ENCODE measurements at places on chromosomes 16 and 17.

DNA sequence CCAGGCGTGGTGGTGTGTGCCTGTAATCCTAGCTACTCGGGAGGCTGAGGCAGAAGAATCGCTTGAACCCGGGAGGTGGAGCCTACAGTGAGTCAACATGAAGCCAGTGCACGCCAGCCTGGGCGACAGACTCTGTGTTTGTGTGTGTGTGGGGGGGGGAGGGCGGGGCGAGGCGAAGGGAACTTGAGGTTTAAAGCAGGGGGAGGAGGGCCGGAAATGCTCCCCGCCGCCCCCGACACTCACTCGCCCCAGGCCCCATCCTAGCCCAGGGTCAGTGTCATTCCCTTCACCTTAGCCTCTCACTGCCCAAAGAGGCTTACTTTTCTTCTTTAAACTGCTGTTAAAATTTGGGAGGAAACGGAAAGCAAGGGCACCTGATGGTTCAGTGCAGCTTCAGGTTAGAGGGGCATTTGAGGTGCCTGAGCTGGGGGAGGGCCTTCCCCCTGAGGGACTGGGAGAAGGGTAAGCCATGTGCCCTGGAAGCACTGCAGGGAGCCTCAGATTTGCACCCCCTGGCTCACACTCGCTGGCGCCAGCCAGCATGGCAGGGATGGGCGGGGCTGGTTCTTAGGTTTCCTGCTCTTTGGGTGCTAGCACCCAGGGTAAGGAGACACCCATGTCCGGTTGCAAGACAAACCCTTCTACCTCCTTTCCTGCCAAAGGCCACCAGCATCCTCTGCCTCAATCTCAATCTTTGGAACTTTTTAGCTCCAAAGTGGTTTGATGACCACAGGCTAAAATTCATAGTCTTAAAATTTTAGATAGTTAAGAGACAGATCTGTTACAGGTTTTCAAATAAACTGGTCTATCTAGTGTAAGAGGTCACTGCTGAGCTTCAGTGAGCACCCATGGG, 2.2 kb upstream of the LIMD2 start:
- peak; percentile 87 for DNase-seq

- no peak for DNase-seq
Observed at GRCh38 chr17:29982991-29983653, 41.7 kb downstream of the EFCAB5 start.

GRCh38 chr16:89090669-89091426, 2.8 kb upstream of the ACSF3 start:
- DNase-seq = no peak

GRCh38 chr17:8468980-8469379, 33.3 kb downstream of the NDEL1 start:
- DNase-seq = no peak

DNA sequence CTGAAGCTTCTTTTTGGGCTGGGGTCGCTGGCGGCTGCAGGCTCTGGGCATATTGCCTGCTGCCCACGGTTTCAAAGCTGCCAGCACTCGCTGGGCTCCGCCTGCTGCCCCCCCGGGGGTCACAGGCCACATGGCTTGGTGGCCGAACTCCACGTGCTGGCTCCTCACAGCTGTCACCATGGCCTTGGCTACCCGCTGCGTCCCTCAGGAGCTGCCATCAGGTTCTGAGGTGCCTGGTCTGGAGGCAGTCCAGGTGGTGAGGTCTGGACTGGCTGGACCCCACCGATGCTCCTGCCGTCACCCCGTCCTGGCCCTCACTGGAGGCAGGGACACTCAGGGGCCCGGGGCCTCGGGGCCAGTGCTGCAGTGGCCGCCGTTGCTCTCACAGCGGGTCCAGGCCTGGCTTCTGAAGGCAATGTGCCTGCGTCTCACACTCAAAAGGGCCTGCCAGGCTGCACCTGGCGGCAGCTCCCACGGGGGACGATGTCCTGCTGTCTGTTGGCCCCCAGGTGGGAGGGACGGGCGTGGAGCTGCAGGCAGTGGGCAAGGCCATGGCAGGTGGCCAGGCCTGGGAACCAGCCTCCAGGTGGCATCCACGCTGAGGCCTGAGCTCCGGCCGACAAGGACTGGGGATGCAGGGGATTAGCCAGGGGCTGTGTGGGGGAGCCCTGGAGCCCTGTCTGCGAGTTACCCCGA, 13.3 kb downstream of the CAPN15 start:
- DNase-seq = no peak

DNA sequence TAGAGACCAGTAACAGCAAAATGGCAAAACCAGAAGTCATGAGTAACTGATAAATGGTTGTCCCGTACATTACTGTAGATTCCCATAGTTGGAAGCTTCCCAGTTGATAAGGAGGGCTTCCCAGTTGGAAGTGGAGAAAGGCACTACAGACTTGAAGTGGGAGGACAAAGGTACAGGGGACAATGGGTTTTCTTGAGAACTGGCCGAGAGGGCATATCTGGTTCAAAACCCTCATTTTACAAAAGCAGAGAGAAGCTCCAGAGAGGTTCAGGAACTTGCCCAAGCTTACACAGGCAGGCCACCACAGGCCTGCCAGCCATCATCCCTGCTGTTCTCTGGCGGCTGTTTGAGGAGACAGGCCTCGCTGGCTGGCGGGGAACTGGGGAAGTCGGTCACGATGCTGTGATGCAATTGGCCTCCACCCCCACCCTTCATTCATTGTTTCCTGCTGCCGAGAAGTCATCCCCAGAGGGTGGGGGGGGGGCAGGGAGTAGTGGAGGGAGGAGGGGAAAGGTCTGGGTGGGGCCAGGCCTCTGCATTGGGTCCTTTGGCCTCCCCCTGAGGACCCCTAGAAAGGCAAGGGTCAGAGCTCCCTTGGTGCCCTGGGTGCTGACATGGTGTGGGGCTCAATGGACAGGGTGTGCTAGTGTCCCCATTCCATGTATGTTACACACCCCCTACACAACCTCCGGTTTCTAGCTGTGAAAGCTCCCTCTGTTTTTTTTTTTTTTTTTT, 3.0 kb downstream of the UBALD2 start:
- peak; percentile 87 for DNase-seq

- DNase-seq = no peak
Observed at GRCh38 chr17:41534899-41535546, 6.9 kb upstream of the KRT19 start.

GRCh38 chr16:87684106-87684677, 81.6 kb downstream of the KLHDC4 start:
- DNase-seq = no peak

DNA sequence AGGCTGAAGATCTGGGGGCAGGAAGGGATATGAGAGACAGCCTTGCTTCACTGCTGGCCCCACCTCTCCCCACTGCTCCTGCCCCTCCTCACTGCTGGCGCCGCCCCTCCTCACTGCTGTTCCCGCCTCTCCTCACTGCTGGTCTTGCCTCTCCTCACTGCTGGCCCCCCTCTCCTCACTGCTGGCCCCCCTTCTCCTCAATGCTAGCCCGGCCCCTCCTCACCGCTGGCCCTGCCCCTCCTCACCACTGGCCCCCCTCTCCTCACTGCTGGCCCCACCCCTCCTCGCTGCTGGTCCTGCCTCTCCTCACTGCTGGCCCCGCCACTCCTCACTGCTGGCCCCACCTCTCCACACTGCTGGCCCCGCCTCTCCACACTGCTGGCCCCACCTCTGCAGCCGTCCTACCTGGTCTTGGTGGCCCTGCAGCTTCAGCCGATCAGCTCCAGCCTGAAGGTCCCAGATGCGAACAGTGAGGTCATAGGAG, 9.5 kb upstream of the PAM16 start:
- no peak for DNase-seq

DNA sequence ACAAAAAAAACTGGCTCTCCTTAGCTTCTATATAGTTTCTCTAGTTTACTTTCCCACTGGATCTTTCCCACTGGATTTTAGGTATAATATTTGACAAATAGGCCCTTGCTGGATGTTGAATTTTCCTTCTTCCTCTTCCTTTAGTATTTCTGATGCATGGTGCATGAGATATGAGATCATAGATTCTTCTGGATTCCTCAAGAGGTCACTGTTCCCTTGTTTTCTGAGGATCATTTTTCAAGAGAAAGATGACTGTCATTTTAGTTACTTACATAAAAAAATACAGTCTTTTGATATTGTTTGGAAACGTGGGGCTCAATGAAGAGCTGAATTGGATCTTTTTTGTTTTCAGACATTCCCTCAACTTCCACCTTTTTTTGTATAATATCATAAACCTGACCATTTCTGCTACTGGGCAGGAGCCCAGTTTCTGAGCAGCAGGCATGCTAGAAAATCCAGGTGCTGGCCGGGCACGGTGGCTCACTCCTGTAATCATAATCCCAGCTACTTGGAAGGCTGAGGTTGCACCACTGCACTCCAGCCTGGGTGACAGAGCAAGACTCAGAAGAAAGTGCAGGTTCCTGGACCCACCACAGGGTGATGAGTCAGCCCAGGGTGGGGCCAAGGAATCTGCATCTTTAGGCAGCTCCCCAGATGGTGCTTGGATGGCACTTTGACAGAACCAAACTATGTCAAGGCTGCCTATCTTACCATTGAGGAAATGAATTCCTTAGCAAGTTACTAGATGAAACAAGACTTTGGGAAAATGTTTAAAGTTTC, 70.3 kb downstream of the SDR42E1 start:
- DNase-seq = no peak

DNA sequence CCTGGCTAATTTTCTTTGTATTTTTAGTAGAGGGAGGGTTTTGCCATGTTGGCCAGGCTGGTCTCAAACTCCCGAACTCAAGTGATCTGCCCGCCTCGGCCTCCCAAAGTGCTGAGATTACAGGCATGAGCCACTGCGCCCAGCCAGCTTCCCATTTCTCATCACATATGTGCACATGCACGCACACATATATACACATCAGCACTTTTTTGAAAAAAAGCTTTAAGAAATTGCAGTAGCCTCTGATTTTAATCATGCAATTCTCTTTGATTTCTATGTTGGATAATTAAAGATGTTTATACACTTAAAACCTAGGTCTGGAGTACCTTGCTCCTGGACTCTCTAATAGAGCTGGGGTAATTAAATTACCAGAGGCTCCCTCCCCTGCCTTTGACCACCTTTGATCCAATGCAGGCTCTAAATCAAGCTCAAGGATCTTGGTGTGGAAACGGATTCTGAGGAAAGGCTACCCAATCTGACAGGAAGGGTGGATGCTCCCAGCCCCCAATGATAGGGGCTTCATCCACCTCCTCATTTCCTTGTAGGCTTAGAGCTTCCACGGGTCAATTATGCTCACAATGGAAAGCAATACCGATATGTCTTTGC, 29.7 kb upstream of the GAN start:
- no peak for DNase-seq

DNA sequence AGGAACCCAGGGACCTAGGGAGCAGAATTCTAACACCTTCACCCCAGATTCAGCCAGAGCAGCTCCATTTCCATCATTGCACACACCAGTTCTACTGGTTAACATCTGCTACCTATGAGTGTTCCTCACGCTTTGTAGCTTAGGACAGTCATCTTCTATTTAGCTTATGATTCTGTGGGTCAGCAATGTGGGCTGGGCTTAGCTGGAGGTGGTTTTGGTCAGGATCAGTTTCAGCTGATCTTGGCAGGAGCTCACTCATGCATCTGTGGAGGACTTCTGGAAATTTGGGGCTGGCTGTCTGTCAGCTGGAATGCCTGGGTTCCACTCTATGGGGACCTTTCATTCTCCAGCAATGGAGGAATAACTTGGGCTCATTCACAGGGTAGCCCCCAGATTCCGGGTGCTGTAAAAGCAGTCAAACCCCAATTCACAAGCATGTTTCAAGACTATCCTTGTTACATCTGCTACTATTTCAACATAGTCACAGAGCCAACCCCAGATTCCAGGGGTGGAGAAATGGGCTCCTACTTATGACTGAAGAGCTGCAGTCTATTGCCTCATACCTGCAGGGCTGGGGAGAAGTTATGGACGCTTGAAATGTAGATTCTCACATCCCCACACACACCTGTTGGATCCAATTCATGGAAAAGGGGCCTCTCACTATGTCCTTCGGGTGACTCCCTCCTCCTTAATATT, 3.4 kb upstream of the HP start:
- peak; percentile 76 for DNase-seq

- DNase-seq = no peak
Observed at GRCh38 chr16:17312094-17312710, 158.6 kb downstream of the XYLT1 start.

DNA sequence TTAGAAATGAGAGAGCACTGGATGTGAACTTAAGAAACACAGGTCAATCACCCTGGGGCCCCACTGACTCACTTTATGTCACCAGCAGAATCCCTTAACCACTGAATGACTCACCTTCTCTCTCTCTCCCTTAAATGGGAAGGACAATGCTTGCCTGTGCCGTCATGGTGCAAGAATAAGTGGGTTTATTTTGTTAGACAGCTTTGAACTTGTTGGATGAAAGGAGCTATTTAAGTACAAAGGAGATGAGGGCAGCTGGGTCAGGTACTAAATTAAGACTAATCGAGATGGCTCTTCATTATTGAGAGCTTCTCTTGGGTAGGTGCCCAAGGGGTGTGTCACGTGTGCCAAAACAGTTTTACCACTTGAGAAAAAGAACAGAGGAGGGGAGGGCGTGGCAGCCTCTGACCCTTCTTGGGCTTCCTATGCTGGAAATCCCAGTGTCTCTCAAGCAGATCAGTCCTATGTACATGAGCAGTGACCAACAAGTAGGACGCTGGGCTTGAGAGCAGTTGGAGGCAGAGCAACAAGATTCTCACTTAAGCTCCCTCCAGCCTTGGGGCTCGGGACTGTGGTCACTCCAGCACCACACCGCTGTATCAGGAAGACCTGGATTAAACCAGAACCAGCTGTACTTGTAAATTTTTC, 6.7 kb upstream of the KRT31 start:
- no peak for DNase-seq

DNA sequence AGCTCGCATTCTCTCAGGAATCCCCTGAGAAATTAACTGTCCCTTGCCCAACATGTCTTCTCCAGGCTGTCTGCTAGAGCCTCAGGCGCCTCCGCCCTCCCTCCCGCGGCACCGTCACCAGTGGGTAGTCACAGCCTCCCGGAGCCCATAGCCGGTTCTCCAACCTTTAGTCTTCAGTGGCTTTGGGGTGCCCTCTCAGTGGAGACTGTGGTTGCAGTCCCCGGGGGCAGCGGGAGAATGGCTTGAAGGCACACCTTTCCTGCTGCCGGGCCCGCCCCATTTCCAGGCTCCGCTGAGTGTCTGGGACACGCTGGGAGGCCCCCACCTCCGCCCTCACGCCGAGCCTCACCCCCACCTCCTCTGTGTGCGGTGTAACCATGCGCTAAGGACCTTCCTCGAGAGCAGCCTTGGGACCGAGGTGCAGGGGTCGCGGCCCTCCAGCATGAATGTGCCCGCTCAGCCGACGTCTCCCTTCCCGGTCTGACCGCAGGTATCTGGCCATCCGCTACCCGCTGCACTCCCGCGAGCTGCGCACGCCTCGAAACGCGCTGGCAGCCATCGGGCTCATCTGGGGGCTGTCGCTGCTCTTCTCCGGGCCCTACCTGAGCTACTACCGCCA, 1.7 kb downstream of the GALR2 start:
- DNase-seq = no peak
